ENCODE measurements at places on chromosomes 5 and 9.

- no peak for DNase-seq
Observed at GRCh38 chr5:16842896-16843295, 93.2 kb downstream of the MYO10 start.

DNA sequence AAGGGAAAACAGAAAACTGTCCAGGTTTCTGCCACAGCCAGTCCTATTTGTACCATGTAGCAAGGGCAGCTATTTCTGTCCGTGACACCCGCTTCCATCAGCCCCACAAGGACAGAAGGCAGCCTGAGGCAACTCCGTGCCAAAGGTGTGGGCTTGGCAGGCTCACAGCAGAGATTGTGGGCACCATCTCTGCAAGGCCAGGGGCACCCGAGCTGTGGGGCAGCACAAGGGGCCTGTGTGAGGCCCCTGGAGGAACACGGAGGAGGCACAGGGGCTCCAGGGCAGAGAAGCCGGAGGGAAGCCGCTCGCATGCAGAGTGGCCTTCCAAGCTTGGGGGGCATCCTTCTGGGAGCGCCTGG lies 43.5 kb downstream of the COL23A1 start:
- no peak for DNase-seq

DNA sequence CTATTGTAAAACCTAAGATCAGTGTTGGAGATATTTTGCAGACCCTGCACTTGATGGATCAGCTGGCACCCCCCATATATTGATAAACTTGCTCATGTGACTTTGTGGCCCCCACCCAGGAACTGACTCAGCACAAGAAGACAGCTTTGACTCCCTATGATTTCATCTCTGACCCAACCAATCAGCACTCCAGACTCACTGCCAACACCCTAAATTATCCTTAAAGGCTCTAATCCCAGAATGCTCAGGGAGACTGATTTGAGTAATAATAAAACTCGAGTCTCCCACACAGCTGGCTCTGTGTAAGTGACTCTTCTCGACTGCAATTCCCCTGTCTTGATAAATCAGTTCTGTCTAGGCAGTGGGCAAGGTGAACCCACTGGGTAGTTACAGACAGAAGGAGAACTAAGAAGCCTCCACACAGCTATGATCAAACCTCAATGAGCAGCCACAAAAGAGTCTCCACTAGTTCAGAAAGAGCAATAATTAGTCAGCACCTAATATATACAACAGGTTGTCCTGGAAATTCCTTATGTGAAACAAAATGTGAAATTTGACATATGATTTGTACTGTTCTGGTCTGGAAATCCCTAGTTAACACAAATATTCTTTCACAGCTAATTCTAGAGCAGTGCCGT lies 52.2 kb downstream of the ACTL7B start:
- no peak for DNase-seq

DNA sequence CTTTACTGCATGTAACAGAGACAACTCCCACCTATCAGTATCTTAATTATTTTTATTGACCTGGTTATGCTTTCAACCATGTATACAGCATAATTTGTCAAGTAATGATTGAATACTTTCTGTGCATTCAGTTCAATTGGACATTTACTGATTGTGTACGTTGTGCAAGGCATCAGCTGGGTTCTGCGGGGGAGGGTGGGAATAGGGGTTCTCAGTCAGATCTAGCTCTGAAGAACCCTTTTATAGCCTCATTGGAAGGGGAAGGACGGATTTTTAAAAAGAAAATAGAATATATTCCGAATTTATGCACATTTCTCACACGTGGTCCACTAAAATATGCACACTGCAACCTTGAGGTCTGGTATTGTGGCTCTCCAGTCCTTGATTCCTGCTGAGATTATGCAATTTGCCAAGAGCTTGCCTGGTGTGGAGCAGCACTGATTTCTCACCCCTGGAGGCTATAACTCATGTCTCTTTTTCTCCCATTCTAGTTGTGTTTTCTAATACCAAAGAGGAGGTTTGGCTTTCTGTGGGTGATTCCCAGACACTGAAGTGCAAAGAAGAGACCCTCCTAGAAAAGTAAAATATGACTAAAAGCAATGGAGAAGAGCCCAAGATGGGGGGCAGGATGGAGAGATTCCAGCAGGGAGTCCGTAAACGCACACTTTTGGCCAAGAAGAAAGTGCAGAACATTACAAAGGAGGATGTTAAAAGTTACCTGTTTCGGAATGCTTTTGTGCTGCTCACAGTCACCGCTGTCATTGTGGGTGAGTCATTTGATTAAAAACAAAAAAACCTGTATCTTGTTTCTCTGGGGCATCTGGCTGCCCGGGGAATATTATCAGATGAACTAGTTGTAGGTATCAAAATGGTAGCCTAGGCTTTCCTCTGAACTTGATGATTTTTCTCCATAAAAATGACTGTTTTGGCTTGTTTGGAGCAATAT lies 1.7 kb downstream of the SLC1A3 start:
- no peak for DNase-seq

DNA sequence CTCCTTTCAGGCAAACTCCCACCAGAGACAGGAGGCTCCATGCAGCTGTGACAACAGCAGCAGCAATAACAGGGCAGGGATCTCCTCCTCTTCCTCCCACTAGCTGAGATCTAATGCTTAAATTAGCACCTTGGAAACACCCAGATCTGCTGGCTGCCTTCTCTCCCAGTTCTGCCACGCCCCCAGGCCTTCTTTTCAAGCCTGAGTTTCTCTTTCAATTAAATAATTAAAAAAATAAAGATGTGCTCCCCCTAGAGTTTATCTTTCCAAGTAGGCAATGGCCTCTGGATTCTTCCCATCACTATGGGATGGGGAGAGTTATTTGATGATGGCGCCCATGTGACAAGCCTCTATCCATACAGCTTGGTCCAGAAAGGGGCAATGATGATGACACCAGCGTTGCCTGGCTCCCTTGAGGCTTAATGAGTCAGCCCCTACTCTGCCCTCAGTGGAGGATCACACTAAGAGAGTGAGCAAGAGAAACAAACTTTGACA lies 3.8 kb downstream of the FAM219A start:
- no peak for DNase-seq

- DNase-seq, result no peak
Observed at GRCh38 chr5:26625099-26625498, 413.3 kb downstream of the CDH9 start.

DNA sequence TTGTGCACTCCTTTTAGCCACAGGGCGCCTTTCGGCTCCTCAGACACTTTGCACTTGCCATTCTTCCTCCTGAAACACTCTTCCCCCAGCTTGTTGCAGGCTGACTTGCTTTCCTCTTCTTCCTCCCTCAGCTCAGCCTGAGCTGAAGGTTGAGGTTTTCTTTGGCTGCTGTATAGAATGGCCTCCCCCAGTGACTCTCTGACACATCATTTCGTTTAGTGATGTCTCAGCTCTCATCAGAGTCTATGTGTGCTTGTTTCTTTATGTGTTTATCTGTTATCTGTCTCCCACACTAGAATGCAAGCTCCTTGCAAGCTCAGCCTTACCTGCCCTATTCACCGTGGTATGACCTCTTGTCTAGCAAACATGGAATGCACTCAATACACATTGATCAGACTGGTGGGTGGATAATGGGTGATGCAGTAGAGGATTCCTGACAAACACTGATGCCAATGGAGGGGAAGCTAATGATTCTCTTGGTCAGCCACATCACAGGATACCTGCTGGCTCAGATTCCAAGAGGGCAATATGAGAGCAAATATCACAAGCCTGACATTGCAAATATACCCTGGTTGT lies 112.9 kb upstream of the STC2 start:
- DNase-seq, result no peak

GRCh38 chr9:99778308-99778707 lies 43.4 kb upstream of the NR4A3 start:
- no peak for DNase-seq

DNA sequence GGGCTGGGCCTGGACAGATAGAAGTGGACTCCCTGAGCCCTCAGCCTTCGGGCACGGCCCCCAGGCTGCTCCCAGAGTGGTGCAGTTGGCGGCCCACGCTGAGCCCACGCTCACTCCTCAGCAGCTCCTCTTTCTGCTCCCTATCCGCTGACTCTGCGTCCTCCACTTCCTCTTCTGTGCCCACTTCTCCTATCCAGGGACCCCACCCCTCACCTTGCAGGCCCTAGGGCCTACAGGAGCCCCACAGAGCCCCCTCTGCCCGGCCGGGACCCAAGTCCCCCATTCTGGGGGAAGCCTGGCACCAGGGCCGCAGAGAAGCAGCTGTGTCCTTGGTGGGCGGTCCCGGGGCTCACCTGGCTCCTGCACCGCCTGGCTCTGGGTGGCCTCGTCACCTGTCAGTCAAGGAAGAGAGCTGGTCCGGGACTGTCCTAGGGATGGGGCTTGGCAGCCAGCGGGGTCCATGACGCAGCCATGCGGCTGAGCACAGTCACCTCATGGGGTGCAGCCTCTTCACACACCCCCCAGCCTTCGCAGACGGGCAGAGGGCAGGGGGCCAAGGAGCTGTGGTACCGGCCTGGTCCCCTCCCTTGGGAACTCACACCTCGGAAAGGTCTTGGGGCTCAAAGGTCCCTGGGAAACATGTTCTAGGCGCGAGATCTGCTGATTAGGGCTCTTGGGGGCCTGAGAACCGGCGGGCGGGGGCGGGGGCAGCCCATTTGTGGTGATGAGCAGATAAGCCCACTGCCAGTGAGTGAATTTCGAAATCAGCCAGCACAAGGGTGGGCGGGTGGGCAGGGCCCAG lies 5.4 kb upstream of the NRARP start:
- no peak for DNase-seq

GRCh38 chr5:140408750-140409241 lies 7.2 kb downstream of the ANKHD1 start:
- no peak for DNase-seq

DNA sequence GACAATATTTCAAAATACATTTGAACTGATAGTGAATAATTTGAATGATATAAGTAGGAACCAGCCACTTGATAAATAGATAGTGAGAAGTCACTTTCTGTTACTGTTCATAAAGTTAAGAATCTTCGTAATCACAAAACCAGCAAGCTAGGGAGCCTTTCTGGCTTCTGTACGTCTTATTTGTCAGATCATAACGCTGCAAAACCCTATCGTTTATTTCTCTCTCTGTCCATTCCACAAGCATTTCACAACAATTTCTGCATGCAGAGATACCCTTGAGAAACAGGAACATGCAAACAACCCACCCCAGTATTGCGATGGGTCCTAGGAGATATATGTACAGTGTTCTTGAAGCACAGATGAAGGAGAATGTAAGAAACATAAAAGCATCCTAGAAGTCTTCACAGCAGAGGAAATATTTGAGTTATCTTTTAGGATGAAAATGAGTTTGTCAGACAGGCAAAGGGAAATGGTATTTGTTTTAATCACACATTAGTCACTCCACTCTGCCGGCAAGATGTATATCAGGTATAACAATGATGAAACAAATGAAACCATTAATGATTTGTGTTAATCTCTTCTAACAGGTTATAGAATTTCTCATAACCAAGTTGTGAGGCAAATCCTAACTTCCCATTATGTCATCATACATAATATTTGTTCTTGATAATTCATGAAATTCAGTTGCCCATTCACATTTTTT lies 668.7 kb upstream of the FTMT start:
- no peak for DNase-seq

DNA sequence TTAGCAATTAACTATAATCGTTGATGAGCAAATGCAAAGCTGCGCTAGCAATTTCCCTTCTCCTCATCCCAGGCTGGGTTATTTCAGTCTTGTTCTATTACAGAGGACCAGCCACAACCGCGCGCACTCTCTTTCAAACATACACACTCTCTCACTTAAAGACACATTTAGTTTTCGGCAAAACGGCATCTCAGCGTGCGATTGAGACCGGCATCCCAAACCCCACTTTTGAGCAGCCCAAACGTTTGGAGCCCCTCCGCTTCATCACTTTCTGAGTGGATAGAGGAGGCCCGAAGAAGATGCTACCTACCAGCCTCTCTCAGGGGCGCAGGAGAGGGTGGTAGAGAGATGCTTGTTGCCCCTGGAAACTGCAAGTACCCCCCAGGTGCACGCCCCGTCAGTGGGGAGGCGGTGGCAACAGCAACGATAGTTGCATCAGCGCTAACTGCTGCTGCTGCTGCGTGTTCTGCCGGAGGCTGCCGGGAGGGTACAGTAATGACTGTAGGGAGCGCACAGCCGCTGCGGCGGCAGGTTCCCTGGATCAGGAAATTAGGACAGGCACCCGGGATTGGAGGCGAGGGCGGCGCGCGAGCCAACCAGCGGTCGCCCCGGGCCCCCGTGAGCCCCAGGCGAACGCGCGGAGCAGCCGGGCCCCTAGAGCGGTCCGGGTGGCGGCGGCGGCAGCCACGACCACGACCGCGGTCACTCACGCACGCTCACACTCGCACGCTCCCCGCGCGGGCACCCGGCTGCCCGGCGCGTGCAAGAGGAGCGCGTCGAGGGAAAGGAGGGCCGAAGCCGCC lies 467 bp upstream of the VLDLR start:
- no peak for DNase-seq

GRCh38 chr5:118578093-118578492 lies 410.3 kb downstream of the DTWD2 start:
- no peak for DNase-seq

DNA sequence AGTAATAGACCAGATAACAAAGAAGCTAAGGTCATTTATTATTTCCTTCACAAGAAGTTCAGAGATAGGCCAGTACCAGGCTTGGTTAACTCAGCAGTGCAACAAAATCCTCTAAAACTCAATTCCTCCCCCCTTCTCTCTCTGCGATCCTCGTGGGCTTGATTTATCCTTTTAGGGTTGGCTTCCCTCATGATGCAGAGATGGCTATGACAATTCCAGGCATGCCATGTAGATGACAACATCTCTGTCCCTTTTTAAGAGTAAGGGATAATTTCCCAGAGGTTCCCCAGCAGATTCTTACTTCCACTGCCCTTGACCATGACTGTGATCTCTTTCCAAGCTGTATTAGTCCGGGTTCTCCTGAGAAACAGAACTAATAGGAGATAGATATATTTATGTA lies 28.7 kb upstream of the DAP start:
- DNase-seq, result no peak

DNA sequence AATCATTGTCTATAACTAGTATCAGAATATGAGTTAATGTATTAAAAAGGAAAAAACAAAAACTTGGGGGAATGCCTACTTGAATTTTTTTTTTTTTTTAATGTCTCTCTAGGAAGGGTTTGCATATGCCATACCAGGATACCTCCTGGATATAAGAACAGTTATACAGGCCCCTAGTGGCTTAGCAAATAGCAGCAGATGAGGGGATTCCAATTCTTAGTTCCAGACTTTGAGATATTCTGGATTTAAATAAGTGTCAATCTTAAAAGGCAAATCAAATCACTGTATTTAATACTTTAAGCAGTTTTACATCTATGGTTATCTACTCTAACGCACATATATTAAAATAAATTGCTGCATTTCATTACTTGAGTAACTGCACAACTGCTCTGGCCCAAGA lies 1055.5 kb upstream of the DMAC1 start:
- DNase-seq, result no peak
